ENCODE measurements at places on chromosomes 7 and 10.
A peak's percentile ranks its signal among the peaks of the same experiment; 100 is the strongest.

- no peak for DNase-seq
These were observed 93.7 kb upstream of the NMT2 start for GRCh38 chr10:15262036-15262713.

- DNase-seq = no peak
These were observed 15.2 kb downstream of the GRK5 start for GRCh38 chr10:119222537-119222936.

DNA sequence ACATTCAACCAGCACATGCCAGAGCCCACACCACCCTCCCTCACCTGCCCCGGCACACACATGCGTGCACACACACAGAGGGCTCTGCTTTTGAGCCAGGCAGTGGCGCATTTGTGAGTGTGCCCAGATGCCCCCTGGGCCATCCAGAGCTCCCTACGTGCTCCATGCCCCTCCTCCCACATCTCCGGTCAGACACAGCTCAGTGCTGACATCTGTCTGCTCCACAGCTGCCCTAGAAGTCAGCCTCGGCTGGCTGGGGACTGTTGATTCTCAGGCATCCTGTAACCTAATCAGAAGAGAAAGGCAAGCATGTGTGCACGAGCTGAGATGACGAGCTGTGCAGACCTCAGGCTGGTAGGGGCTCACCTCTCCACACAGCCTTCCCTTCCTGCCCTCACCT lies 135.1 kb downstream of the ZMIZ1 start:
- DNase-seq = no peak

- no peak for DNase-seq
These were observed 340.9 kb upstream of the PCDH15 start for GRCh38 chr10:55141892-55142291.

GRCh38 chr10:5818894-5819293 lies 5.7 kb upstream of the GDI2 start:
- DNase-seq = no peak

GRCh38 chr10:60372436-60372835 lies 17.2 kb downstream of the ANK3 start:
- DNase-seq = no peak

- no peak for DNase-seq
These were observed 25.0 kb downstream of the POU6F2 start for GRCh38 chr7:39002755-39003154.

DNA sequence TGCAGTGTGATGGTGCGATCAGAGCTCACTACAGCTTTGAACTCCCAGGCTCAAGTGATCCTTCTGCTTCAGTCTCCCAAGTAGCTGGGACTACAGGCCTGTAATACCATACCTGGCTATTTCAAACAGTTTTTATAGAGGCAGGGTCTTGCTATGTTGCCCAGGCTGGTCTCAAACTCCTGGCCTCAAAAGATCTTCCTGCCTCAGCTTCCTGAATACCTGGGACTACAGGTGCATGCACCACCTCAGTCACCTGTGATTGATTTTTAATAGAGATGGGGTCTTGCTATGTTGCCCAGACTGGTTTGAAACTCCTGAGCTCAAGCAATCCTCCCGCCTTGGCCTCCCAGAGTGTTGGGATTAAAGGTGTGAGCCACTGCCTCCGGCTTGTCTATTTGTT lies 26.4 kb upstream of the CCL24 start:
- DNase-seq = no peak

GRCh38 chr7:74066626-74067025 lies 17.0 kb upstream of the LIMK1 start:
- DNase-seq = no peak

- DNase-seq = peak; percentile 40
These were observed at the start of gene C1QL3 for GRCh38 chr10:16521311-16522016. Gene C1QL3, minus strand, starts transcription at chr10:16521879. Its CDS starts 814 bp downstream, at chr10:16521065.

- no peak for DNase-seq
These were observed 2.1 kb upstream of the PPP2R2D start for GRCh38 chr10:131898713-131899112.

- no peak for DNase-seq
These were observed 139.8 kb upstream of the TNS3 start for GRCh38 chr7:47721670-47722069.

DNA sequence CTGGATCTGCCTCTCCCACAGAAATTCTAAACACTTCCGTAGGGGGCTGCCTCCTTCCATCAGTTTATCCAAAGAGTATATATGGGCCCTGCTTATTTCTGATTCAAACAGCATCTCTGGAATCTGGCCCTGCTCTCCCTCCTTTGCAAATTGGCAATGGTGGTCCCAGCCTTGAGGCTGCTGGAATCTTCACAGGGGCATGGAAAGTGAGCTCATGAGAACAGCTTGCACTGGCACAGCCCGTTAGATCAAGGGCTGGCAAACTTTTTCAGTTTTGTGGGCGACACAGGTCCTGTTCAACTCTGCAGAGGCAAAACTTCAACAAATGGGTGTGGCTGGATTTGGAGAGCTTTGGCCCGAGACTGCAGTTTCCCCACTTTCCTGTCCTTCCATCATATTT lies 526.9 kb downstream of the KCNMA1 start:
- DNase-seq = no peak

GRCh38 chr7:28083164-28083997 lies 97.2 kb downstream of the JAZF1 start:
- no peak for DNase-seq

DNA sequence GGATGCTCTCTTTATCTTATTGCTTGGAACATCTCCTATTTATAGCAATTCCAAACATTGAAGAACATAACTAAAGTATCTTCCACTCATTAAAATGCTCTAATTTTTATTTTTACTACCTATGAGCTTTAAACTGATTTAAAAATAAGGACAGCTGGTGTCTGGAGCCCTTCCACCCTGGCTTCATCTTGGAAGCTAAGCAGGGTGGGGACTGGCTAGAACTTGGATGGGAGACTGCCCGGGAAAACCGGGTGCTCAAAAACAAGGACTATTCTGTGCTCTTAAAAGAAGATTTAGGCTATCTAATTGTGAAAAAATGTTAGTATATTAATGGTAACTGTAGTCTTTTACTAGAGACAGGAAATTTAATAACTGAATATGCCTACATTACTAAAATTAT lies 69.2 kb downstream of the ARMC3 start:
- no peak for DNase-seq

DNA sequence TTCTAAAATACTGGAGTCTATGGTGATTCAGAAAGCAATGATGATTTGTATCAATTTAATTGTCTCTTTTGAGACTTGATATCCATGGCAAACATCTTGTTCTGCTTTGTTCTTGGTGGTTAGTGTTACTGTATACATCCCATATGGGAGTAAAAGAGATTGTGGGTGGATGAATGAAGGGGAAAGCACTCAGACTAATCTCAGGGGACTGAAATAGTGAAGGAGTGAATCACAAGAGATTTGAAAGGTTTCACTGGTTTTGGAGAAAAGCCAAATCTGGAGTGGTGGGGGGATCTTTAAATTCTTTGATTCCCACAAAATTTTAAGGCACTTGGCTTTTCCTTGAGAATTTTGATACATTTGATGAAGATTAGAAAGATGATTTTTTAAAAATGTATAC lies 369.4 kb downstream of the INHBA start:
- DNase-seq = no peak

- DNase-seq = no peak
These were observed 45.2 kb downstream of the ARHGAP12 start for GRCh38 chr10:31883397-31883796.

DNA sequence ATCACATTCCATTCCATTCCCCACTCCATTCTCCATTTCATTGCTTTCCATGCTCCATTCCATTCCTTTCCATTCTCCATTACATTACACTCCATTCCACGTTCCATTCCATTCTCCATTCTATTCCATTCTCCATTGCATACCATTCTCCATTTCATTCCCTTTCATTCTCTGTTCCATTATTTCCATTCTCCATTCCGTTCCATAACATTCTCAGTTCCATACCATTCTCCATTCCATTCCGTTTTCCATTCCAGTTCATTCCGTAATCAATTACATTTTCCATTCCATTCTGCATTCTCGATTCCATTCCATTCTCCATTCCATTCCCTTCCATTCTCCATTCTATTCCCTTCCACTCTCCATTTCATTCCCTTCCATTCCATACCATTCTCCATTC lies 86.4 kb downstream of the NSUN6 start:
- no peak for DNase-seq

DNA sequence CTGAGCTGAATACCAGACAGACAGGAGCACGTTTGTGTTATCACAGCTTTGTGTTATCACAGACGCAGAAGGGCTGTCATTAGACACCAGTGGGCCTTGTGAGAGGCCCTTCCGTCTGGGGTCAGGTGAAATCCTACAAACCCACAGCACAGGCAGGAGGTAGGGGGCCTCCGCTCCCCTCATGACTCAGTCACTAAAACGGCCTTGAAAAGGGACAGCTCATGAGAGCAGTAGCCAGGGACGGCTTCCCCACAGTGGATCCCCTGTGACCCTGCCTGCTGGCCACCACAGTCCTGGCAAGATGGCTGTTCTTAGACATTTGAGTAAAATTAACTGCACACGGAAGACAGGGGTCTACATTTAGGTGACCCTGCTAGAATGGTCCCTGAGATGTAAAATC lies 215.8 kb upstream of the PPP2R2D start:
- DNase-seq = no peak

DNA sequence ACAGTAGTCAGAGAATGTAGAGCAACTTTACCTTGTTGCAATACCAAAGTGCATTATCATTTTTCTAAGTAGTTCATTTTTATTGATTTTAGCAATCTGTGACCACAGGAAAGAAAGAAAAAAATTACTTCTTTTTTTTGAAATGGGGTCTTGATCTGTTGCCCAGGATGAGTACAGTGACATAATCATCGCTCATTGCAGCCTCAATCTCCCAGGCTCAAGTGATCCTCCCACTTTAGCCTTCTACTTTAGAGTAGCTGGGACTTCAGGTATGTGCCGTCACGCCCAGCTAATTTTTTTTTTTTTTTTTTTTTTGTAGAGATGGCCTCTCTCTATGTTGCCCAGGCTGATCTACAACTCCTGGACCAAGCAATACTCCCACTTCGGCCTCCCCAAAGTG lies 11.4 kb upstream of the OAT start:
- no peak for DNase-seq

GRCh38 chr10:80588546-80588945 lies 50.8 kb downstream of the SH2D4B start:
- DNase-seq = no peak

DNA sequence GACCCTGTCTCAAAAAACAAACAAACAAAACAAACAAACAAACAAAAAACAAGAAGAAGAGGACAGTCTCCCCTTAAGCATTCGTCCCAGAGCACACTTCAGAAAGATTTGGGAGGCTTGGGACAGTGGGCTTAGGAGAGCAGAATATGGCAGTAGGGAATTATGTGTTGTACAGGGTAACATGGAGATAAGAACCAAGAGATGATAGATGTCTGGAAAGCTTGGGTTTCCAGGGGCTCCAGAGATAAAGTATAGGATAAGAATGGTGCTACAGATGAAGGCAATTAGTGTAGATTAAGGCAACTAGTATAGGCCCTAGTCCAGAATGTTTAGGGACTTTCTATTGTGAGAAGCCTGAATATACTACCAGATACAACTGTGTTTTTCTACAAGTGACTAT lies 934.9 kb upstream of the AUTS2 start:
- DNase-seq = no peak

GRCh38 chr7:28152594-28152993 lies 28.0 kb downstream of the JAZF1 start:
- no peak for DNase-seq

GRCh38 chr7:104891949-104892348 lies 122.1 kb upstream of the KMT2E start:
- no peak for DNase-seq

- DNase-seq = no peak
These were observed 176.1 kb upstream of the TNS3 start for GRCh38 chr7:47757921-47758411.
